HTR-8/SVneo (cell line): ENCODE measurements at places on chromosomes 6 and 20.
A peak's percentile ranks its signal among the peaks of the same experiment; 100 is the strongest.

GRCh38 chr6:9248133-9248532, 812.8 kb upstream of the SLC35B3 start:
- DNase-seq: no peak

- DNase-seq: no peak
Observed at GRCh38 chr6:129565811-129566210, 144.2 kb downstream of the ARHGAP18 start.

DNA sequence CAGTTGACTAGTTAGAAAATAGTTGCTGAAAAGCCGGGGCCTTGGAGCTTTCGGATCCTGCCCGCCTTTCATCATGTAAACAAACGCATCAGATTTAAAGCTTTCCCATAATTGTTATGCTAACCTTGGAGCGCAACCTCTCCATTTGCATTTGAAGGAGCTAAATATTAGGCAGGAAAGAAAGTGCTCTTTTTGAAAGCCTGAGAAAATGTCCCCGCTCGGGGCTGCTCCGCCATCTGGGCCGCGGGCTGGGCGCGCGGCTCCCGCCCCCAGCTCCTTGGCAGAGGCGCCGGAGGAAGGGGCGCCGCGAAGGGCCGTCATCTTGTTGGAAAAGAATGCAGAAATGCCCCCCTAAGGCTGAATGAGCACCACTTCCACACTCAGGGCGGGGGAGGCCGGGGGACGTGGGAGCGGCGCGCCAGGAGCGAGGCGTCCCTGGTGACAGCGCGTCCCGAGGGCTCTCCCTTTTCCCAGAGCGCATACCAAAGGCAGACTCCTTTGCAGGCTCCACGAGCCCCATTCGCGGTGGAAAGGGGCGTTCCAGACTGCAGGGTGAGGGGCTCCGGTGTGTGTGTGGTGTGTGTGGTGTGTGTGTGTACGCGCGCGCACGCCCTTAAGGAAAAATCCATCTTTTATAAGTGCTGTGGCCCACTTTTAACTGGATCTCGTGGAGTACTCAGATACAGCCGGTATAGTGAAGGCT, 145.6 kb upstream of the ID4 start:
- DNase-seq: no peak

DNA sequence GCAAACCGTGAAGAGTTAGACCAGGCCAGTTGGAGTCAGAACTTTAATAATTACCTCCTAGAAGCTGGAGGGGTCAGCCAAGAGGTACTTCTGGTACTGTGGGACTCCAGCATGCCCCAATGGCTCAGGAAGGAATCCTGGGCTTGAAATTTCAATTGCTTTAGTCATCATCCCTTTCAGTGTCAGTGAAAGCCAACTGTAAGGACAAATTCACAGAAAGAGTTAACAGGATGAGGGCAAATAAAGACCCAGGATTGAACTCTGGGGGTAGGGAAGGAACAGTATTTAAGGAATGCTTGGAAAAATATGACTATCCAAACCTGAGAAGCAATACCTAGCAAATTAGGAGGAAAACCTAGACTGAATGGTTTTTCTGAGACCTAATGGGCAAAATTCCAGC, 735.1 kb upstream of the MARCKS start:
- peak; percentile 50 for DNase-seq

DNA sequence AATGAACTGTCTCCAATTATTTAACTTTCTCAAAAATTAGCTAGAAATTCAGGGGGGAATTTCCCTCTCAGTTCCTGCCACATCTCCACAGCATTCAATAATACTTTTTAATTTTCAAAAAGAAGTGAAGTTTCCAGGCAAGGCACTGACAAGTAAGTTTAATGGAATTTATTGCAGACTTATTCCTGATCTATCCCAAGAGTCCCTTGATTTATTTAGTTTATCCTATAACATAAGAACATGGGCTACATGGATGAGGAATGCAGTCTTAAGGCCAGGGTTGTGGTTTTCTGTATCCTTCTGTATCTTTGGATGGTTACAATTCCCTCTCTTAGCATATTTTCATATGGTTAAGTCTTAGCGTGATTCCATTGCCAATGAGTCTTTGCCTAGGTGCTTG, 126.5 kb downstream of the TSHZ2 start:
- DNase-seq: no peak

DNA sequence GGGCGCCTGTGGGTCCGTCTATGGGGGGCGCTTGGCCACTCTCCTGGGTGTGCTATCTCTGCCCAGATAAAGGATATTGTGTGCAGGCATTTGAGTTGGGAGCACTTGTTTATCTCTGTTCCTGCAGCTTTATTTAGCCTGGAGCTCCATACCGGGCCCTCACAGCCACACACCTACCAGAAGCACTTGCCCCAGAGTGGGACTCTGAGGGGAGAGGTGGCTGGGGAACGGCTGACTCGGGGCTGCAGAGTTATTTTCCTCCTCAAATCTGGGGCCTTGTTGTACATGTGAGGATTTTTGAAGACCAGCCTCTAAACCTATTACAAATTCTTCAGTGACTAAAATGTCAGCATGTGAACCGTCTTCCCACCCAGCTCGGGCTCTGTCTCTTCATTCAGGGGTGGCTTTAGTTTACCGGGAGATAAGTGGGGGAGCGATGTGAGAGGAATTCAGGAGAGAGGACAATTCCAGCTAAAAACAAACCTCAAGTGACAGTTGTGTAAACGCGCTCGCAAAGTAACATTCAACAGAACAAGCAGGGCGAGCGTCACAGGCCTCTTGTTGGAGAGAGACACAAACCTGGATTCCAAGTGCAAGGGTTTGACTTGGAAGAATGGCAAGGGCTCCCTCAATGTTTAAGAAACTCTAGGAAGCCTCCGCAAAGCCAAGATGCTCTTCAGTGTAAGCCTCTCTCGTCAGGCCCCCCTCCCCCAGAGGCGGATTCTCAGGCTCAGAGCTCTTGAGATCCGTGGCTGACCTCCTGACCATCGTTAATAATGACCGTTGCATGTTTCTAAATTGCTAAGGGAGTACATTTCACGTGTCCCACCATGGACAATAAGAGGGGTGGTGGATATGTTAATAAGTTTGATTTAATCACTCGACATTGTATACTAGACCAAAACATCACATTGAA, 548.9 kb downstream of the QKI start:
- no peak for DNase-seq

GRCh38 chr6:64890609-64891008, 816.4 kb downstream of the EYS start:
- DNase-seq: no peak

DNA sequence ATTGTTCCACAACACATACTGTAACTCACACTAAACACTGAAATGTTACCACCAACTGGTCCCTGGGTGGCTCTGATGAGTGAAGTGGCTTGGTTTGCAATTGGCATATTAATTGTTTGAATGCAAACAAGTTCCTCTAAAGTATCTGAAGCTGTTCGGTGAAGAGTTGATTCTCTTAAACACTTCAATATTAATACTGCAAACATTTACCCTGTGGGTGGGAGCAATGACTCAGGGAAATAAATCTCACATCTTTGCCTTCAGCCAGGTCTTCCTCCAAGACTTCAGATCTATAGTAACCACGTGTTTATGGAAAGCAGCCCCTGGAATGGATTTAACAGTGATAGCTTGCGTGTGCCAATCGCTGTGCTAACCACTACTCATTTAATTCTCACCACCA, 176.0 kb downstream of the MAFB start:
- no peak for DNase-seq

GRCh38 chr20:9490631-9491030, 23.8 kb upstream of the LAMP5 start:
- DNase-seq: no peak

- no peak for DNase-seq
Observed at GRCh38 chr6:112522587-112522986, 175.5 kb downstream of the RFPL4B start.

DNA sequence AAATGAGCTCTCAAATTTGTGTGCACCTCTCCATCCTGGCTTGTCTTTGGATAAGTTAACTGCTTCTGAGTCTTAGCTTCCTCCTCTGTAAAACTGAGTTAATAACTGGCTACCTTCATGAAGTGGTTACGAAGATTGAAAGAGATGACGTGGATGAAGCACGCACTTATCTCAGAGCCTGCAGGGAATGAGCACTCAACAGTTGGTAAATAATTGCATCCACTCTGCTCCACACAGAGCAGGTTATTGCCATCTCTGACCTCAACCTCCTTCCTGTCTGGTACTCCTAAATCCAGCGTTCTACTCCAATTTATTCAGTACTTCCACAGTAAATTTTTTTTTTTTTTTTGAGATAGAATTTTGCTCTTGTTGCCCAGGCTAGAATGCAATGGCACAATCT, 6.9 kb downstream of the AURKA start:
- no peak for DNase-seq

DNA sequence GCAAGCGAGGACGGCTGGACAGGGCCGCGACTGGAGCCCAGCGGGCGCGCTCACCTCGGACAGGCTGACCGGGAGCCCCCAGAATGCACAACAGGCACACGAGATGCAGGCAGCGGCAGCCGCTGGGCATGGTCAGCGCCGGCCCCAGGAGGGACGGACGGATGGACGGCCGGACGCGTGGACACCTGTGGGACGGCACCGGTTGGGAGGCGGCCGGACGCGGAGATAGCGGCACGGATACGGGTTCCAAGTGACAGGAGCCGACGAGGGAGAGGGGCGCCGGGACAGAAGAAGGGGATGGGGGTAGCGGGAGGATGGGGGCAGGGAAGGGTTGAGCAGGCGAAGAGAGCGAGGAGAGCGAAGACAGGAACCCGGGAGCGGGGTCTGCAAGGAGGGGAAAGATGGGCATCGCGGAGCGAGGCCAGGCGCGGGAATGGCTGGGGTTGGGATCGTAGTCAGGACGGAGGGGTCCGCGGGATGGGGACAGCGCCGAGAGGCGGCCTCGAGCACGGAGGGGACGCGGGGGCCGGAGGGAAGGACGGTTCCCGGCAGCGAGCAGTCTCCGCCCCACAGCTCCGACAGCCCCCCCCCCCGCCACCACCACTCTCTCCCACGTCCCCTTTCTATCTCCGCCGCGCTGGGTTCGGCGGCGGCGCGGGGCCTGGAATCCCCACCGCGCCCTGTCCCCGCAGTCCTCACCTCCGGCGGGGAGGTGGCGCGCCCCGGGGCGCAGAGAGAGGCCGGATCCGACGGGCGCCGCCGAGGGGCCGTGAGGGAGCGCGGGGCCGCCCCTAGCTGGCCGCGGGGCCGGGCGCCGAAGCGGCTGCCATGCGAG, 435 bp downstream of the DLK2 start:
- DNase-seq: peak; percentile 92

GRCh38 chr6:167937948-167938911, 59.2 kb upstream of the KIF25 start:
- no peak for DNase-seq

DNA sequence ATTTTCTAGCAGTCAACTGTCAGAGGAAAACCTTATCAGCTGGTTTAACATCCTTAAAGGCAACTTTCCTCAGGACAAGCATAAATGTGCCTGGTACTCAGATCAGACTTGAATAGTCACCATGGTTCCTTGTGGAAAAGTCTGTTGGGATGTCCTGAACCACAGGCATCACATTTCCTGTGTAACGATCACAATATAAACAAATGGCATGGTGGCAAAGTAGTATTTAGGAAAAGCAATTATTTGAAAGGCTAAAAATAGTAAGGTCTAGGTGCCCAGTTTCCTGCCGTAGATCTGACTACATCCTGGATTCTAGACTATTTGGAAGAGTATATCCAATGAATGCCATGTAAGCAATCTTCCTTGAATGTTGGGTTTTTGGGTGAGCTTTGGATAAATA, 271.9 kb upstream of the AGPAT4 start:
- no peak for DNase-seq

- DNase-seq: no peak
Observed at GRCh38 chr6:30779850-30780641, 35.7 kb upstream of the IER3 start.

GRCh38 chr20:56195946-56196345, 52.6 kb upstream of the MC3R start:
- DNase-seq: no peak

GRCh38 chr6:159017757-159018559, 18.0 kb upstream of the RSPH3 start:
- no peak for DNase-seq

DNA sequence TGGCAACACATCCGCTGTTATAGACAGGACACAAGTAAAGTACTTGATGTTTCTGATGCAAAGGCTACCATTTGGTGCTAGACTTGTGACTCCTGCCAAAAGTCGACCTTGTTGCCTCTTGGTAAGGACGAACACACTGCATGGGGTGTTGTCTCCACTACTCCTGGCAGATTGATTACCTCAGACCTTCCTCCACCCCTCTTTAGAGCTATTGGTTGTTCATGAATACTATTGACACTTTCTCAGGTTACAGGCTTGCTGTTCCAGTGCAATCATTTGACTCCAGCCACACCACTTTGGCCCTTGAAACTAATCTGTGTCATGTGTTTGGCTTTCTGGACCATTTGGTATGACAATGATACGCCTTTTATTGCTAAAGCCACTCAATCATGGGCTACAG, 62.3 kb downstream of the TRMT11 start:
- DNase-seq: no peak

- no peak for DNase-seq
Observed at GRCh38 chr6:35824552-35825192, 19.5 kb downstream of the LHFPL5 start.
